GM23338 (cell line): ENCODE measurements at places on chromosomes 13 and 19. TPM values are rescaled to one million over a fixed set of nuclear protein-coding genes. Genes with fewer than 3 reads are reported as not detected.

DNA sequence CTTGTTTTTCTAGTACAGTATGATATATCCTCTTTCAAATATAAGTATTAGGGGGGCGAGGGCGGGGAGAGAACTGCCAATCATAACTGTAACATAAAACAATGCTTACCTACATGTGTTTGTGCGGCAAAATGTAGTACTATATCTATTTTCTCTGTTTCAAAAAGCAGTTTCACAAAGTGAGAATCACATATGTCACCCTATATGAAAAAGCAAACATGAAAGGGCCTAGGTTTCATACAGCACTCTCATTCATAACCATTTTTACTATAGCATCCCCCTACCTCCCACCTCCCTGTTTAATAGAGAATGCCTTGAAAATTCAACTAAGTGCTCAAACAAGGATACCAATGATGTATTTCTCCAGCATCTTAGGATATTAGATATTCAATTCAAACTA, 5.2 kb downstream of the TGDS start:
- H3K4me3 ChIP-seq = no peak overlapping the region
- H3K36me3 ChIP-seq = peaks cover 22% of the 10 kb centered on the region; the same call in 1 of the 2 replicates
- peaks cover 10% of the 10 kb centered on the region for H3K4me1 ChIP-seq
- no peaks in the 10 kb centered on the region for H3K27me3 ChIP-seq

GRCh38 chr19:30065680-30066606, 123.9 kb downstream of the URI1 start:
- H3K27ac ChIP-seq = no peak overlapping the region
- no peak overlapping the region for H3K4me3 ChIP-seq
- no peaks in the 10 kb centered on the region for H3K27me3 ChIP-seq
- DNase-seq = no peak
- no peaks in the 10 kb centered on the region for H3K4me1 ChIP-seq

DNA sequence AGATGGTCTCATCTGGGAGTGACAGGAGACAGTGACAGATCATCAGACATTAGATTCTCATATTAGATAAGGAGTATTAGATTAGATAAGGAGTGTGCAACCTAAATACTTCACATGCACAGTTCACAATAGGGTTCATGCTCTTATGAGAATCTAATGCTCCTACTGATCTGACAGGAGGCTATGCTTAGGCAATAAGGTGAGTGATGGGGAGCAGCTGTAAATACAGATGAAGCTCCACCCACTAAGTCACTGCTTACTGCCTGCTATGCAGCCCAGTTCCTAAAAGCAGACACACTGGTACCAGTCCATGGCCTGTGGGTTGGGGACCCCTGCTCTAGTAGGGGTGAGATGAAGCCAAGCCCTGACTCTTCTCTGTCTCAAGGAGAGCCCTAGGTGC, 10.0 kb upstream of the IGFL3 start:
- no peaks in the 10 kb centered on the region for H3K27me3 ChIP-seq
- H3K36me3 ChIP-seq = no peaks in the 10 kb centered on the region
- H3K27ac ChIP-seq = peak overlapping the region; percentile 97
- no peaks in the 10 kb centered on the region; the same call in 1 of the 2 replicates for H3K4me1 ChIP-seq
- no peak for DNase-seq

DNA sequence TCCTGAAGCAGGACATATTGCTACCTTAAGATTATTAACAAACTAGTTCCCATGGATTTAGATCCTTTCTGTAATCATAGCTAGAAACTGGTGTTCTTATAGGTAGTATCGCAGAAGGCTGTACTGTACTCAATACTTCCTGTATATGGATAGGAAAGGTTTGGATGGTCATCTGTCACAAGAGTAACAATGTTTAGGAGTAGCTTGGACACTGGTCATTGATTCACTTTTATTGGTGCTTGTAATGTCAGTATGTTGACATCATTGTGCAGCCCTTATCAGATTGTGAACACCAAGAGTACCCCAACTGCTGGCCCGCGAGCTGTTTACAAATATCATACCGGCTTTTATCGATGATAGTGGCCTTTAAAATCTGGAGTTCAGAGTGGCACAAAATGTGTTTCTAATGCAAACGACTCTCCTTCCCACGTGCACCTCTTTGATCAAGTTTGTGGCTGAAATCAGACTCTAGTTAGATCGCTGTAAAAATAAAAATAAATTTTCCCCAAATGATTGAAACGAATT, 605 bp upstream of the CDK8 start:
- no peak overlapping the region for H3K27ac ChIP-seq
- H3K36me3 ChIP-seq = no peaks in the 10 kb centered on the region
- no peaks in the 10 kb centered on the region for H3K27me3 ChIP-seq
- H3K4me3 ChIP-seq = peak overlapping the region; percentile 96
- peaks cover 19% of the 10 kb centered on the region for H3K4me1 ChIP-seq

GRCh38 chr13:36061054-36061453, 70.1 kb downstream of the DCLK1 start:
- H3K4me3 ChIP-seq = no peak overlapping the region
- H3K4me1 ChIP-seq = peaks cover 7% of the 10 kb centered on the region
- DNase-seq = no peak
- no peaks in the 10 kb centered on the region for H3K36me3 ChIP-seq

Gene ZNF415
- 3.9 and 9.3 TPM in 2 replicates for total RNA-seq

DNA sequence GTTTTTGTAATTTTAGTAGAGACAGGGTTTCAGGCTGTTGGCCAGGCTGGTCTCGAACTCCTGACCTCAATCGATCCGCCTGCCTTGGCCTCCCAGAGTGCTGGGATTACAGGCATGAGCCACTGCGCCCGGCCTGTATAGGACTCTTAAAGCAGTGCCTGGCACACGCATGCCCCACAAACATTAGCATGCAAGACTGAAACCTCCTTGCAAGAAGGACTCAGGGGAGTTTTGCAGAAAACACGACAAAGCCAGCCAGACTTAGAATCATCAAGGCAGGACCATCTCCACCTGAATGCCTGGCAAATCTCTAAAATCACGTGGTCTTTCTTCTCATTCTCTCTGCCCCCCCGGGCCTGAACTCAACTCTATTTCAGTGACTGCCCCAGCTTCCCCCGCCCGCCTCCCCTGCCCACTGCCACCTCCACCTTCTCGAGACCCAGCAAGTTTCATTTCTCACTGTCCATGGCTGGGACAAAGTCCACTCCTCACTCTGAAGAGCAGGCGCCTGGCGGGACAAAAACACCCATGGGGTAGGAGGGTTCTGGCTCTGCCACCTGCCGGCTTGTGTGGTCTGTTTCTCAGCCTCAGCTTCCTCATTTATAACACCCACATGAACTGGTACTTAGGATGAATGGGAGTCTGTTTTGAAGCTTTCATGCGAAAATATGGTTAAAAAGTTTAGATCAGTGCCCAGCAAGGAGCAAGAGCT, 2.4 kb downstream of the TICAM1 start:
- no peak for DNase-seq
- no peaks in the 10 kb centered on the region for H3K36me3 ChIP-seq
- no peak overlapping the region for H3K4me3 ChIP-seq
- no peaks in the 10 kb centered on the region for H3K4me1 ChIP-seq
- H3K27me3 ChIP-seq = peaks cover 27% of the 10 kb centered on the region
- no peak overlapping the region for H3K27ac ChIP-seq

DNA sequence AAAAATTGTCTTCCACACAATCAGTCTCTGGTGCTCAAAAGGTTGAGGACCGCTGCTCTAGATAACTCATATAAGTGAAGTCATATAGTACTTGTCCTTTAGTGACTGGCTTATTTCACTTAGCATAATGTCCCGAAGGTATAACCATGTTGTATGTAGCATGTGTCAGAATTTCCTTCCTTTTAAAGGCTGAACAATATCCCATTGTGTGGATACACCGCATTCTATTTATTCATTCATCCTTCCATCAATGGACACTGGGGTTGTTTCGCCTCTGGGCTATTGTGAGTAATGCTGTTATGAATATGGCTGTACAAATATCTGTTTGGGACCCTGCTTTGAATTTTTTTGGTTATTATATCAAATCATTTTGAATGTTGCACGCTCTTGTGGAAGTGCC, 4.6 kb upstream of the LYPD5 start:
- no peaks in the 10 kb centered on the region for H3K36me3 ChIP-seq
- no peak overlapping the region for H3K4me3 ChIP-seq
- H3K27me3 ChIP-seq = no peaks in the 10 kb centered on the region
- DNase-seq = no peak
- no peak overlapping the region for H3K27ac ChIP-seq

GRCh38 chr13:25616674-25617073, 244.9 kb downstream of the ATP8A2 start:
- H3K27me3 ChIP-seq = no peaks in the 10 kb centered on the region
- no peaks in the 10 kb centered on the region for H3K36me3 ChIP-seq
- no peak for DNase-seq
- no peak overlapping the region for H3K4me3 ChIP-seq
- H3K4me1 ChIP-seq = no peaks in the 10 kb centered on the region

- H3K27ac ChIP-seq = no peak overlapping the region
- no peak overlapping the region for H3K4me3 ChIP-seq
- no peaks in the 10 kb centered on the region for H3K27me3 ChIP-seq
- no peak for DNase-seq
- H3K4me1 ChIP-seq = no peaks in the 10 kb centered on the region
Measured at GRCh38 chr13:75395901-75396300, 86.1 kb downstream of the TBC1D4 start.

GRCh38 chr13:21608961-21609360, 5.0 kb upstream of the MICU2 start:
- H3K36me3 ChIP-seq = no peaks in the 10 kb centered on the region
- DNase-seq = no peak
- H3K4me1 ChIP-seq = 0 out of 2 replicates have a peak, but pooled peaks cover 5% of the 10 kb centered on the region
- H3K4me3 ChIP-seq = no peak overlapping the region
- H3K27me3 ChIP-seq = no peaks in the 10 kb centered on the region

GRCh38 chr19:12723381-12723640, 421 bp downstream of the TNPO2 start:
- peak; percentile 17 for DNase-seq
- H3K27me3 ChIP-seq = no peaks in the 10 kb centered on the region
- peak overlapping the region; percentile 80 for H3K4me3 ChIP-seq
- H3K27ac ChIP-seq = peak overlapping the region; percentile 83
- peaks cover 9% of the 10 kb centered on the region; the same call in 1 of the 2 replicates for H3K4me1 ChIP-seq
- peaks cover 4% of the 10 kb centered on the region; the same call in 1 of the 2 replicates for H3K36me3 ChIP-seq

Gene SLC27A1
- 9.3 and 11.6 TPM in 2 replicates for total RNA-seq

DNA sequence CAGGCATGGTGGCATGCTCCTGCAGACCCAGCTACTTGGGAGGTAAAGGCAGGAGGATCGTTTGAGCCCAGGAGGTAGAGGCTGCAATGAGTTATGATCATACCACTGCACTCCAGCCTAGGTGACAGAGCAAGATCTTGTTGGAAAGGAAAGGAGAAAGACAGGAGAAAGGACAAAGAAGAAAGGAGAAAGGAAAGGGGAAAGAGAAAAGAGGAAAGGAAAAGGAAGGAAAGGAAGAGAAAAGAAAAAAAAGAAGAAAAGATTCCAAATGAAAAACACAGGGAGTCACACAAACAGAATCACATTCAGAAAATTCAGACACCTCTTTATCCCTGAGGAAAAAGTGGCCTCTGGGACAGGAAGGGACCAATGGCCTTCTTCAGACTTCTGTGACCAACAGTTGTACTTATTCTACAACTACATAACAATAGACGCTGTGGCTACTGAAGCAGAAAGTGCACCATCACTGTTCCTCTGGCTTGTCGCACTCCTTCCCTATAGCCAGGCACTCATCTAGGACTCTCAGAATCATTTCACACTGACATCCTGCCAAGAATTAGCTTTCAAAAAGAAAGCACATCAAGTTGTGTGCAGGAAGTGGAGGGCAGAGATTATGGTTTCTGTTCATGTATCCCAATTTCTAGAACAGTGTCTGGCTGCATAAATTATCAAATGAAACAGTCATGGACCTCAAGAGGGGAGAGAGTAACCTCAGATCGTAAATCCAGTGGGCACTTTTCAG, 5.9 kb downstream of the MTMR6 start:
- no peak overlapping the region for H3K27ac ChIP-seq
- H3K27me3 ChIP-seq = no peaks in the 10 kb centered on the region
- H3K4me1 ChIP-seq = peaks cover 8% of the 10 kb centered on the region; the same call in 1 of the 2 replicates
- no peak for DNase-seq
- no peak overlapping the region for H3K4me3 ChIP-seq
- no peaks in the 10 kb centered on the region for H3K36me3 ChIP-seq

Gene TMEM255B
- 0.69 and 0.82 TPM in 2 replicates for total RNA-seq

GRCh38 chr13:111413407-111414187, 93.2 kb downstream of the TEX29 start:
- H3K27ac ChIP-seq = no peak overlapping the region
- H3K4me1 ChIP-seq = peaks cover 2% of the 10 kb centered on the region; the same call in 1 of the 2 replicates
- no peaks in the 10 kb centered on the region for H3K36me3 ChIP-seq

Gene FGF22
- 0.31 and 2.8 TPM in 2 replicates for total RNA-seq

Gene FUT3
- not detected in 2 replicates for total RNA-seq

GRCh38 chr19:53254411-53255341, at the start of gene ZNF677:
ZNF677 (minus strand) TSS chr19:53254873; CDS start chr19:53251550, 3,323 bp downstream.
- peaks cover 11% of the 10 kb centered on the region; the same call in 1 of the 2 replicates for H3K4me1 ChIP-seq
- peak within 1 kb of the TSS; percentile 75 for H3K4me3 ChIP-seq
- H3K27me3 ChIP-seq = no peaks in the 10 kb centered on the region
- H3K36me3 ChIP-seq = peaks cover 29% of the 10 kb centered on the region
- peak within 1 kb of the TSS; percentile 20; the same call in 1 of the 2 replicates for H3K27ac ChIP-seq
- peak; percentile 90 for DNase-seq

- no peaks in the 10 kb centered on the region for H3K36me3 ChIP-seq
- no peak for DNase-seq
- no peak overlapping the region for H3K27ac ChIP-seq
- H3K4me3 ChIP-seq = no peak overlapping the region
Measured at GRCh38 chr19:18499055-18499775, 22.7 kb downstream of the ELL start.

GRCh38 chr19:48290401-48290770, 20.5 kb downstream of the ZNF114 start:
- peak overlapping the region; percentile 56 for H3K4me3 ChIP-seq
- no peaks in the 10 kb centered on the region for H3K27me3 ChIP-seq
- peaks cover 18% of the 10 kb centered on the region; the same call in 1 of the 2 replicates for H3K4me1 ChIP-seq
- peaks cover 21% of the 10 kb centered on the region for H3K36me3 ChIP-seq

Gene KLK12
- not detected in 2 replicates for total RNA-seq

Gene EDDM13
- not detected in 2 replicates for total RNA-seq
